Testis (tissue), 5 donors: ENCODE measurements at places on chromosomes 5 and 9. TPM values are rescaled to one million over a fixed set of nuclear protein-coding genes. Genes with fewer than 3 reads are reported as not detected.

DNA sequence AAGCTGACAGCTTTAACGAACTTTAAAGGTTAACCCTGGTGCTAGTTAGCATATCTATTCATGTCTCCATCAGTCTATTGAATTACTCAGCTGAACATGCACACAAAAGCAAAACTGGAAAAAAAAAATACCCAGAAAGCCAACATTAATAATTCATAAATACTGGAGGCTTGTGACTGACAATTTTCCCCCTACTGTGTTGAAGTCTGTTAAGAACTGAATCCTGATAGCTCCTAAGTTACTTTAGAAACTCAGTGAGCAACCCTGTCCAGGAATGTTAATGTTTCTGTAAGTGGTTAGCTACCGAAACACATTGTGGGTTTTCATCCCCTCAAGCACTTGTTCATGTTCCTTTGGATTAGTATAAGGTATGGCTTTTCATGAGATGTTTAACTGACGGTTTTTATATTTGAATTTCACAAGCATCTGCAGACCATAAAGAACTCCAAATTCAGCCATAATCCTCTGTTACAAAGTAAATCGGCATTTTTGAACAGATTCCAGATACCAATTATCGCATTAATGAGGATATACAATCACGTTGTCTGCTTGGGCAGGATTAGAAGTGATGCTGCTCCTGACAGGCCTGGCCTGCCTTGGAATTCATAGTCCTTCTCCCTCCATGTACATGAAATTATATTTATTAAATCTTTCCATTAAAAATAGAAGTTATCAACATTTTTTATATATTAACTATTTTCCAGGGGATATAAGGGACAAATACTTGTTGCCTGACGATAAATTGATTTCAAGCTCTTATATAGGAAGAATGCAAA lies 331.2 kb downstream of the TLE4 start:
- no peaks in the 10 kb centered on the region for H3K27me3 ChIP-seq
- no peaks in the 10 kb centered on the region for H3K36me3 ChIP-seq
- no peak overlapping the region for H3K27ac ChIP-seq
- no peaks in the 10 kb centered on the region for H3K4me1 ChIP-seq

- H3K4me1 ChIP-seq: no peaks in the 10 kb centered on the region
- H3K27me3 ChIP-seq: no peaks in the 10 kb centered on the region
- H3K27ac ChIP-seq: no peak overlapping the region
Observed at GRCh38 chr5:1779021-1779680, 20.5 kb downstream of the MRPL36 start.

GRCh38 chr5:137022043-137022442 lies 477.1 kb downstream of the SPOCK1 start:
- DNase-seq: no peak
- no peaks in the 10 kb centered on the region for H3K36me3 ChIP-seq
- no peak overlapping the region for H3K27ac ChIP-seq
- H3K4me1 ChIP-seq: no peaks in the 10 kb centered on the region

DNA sequence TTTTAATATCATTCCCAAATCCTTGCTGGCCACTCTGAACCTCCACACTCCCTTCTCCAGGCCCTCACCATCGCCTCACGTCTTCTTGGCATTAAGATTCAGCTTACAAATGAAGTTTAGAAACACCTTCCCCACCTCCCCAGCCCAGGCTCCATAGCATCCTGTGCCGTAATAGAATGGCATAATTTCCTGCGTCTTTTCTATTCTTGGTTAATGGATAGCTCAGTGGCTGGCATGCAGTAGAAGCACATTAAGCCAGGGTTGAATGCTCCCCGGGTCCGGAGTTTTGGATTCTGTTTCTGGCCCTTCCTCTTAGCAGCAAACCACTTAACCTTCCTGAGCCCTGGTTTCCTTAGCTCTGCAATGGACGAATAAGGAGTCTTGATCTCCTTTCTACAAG lies 13.8 kb downstream of the WWC1 start:
- no peaks in the 10 kb centered on the region for H3K36me3 ChIP-seq
- H3K4me1 ChIP-seq: no peaks in the 10 kb centered on the region
- H3K4me3 ChIP-seq: no peak overlapping the region

DNA sequence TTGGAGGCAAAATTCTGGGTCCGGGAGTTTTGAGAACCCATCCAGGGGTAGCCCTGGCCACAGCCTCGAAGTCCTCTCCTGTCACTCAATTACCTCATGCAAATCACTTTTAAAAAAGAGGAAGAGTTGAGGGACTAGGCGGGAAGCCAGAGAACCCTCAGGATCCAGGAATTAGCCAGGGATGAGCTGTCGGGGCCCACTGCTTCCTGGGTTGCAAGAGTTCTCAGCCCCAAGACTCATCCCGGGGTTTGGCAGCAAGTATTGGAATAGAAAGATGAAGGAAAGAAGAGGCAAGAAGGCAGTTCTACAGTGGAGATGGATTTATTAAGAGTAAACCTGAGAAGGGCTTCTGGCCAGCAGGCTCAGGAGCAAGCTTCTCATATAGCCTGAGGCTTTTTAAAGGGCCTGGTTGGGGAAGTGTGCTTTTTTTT lies 25.6 kb downstream of the C9orf50 start:
- H3K27me3 ChIP-seq: no peaks in the 10 kb centered on the region
- DNase-seq: no peak
- H3K4me1 ChIP-seq: peaks cover 21% of the 10 kb centered on the region

- peaks cover 6% of the 10 kb centered on the region for H3K4me1 ChIP-seq
- no peaks in the 10 kb centered on the region for H3K36me3 ChIP-seq
- H3K4me3 ChIP-seq: no peak overlapping the region
- H3K27ac ChIP-seq: no peak overlapping the region
- H3K27me3 ChIP-seq: no peaks in the 10 kb centered on the region
- no peak for DNase-seq
Observed at GRCh38 chr9:107577140-107577776, 87.7 kb upstream of the KLF4 start.

GRCh38 chr9:14240537-14240936 lies 73.4 kb downstream of the NFIB start:
- no peaks in the 10 kb centered on the region for H3K27me3 ChIP-seq
- H3K4me3 ChIP-seq: no peak overlapping the region
- H3K27ac ChIP-seq: no peak overlapping the region

DNA sequence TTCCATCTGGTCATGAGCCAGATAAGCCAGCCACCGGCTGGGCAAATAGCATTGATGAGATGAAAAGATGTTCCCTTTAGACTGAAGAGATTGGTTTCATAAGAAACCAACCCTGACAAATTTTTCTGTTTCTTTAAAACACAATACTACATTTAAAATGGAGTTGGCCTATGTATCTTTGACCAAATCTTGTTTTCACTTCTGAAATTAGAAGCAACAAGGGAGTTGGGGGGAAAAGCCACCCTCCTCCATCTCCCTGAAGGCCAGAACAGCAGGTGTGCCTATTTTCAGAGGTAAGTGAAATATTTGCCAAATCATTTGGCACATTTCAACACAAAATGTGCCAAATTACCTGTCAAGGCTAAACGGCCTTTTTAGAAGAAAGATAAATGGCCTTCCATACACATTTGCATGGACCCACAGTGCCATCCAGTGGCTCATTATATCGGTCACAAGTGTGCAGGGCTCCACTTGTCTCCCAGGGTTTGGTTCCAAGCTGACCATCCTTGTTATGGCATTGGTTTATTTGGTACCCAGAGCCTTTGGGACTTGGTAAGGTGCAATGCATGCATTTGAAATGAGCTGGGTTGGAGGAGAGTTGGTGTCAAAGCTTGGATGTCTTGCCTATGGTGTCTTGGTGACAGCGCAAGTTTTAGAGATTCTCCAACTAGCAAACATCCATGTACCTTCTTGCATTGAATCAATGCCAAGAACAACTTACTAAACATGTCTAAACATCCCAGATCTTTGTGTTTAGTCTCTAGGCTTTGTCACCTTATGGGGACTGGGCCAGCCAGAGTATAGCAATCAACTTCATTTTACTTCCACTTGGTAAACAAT lies 372.0 kb upstream of the KIF2A start:
- H3K4me1 ChIP-seq: no peaks in the 10 kb centered on the region
- no peaks in the 10 kb centered on the region for H3K36me3 ChIP-seq
- DNase-seq: peak; percentile 76
- no peak overlapping the region for H3K4me3 ChIP-seq
- H3K27ac ChIP-seq: no peak overlapping the region

DNA sequence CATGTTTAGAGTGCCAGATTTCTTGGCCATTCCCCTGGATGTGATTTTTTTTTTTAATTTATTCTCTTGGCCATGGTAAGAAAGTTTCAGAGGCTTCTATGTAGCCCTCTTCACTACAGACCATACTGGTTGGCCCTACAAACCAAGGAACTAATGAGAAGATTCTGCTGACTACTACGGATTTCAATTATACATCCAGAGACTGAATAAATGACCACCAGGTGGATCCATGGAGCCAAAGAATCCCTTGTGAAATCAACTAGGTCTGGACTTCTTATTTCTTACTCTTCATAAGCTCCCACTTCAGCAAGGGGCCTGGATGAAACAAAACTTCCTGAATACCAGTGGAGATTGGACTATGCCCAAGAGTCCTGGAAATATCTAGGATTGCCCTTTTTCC lies 27.6 kb downstream of the ZNF622 start:
- H3K27ac ChIP-seq: no peak overlapping the region
- no peak for DNase-seq
- no peak overlapping the region for H3K4me3 ChIP-seq
- H3K36me3 ChIP-seq: no peaks in the 10 kb centered on the region
- H3K27me3 ChIP-seq: no peaks in the 10 kb centered on the region

GRCh38 chr5:113123618-113124017 lies 147.0 kb downstream of the DCP2 start:
- no peak for DNase-seq
- H3K27ac ChIP-seq: no peak overlapping the region
- no peaks in the 10 kb centered on the region for H3K27me3 ChIP-seq
- no peak overlapping the region for H3K4me3 ChIP-seq

GRCh38 chr9:15370466-15371447 lies 51.9 kb upstream of the SNAPC3 start:
- H3K27me3 ChIP-seq: no peaks in the 10 kb centered on the region
- peaks cover 4% of the 10 kb centered on the region for H3K4me1 ChIP-seq
- H3K36me3 ChIP-seq: no peaks in the 10 kb centered on the region
- no peak overlapping the region for H3K4me3 ChIP-seq
- H3K27ac ChIP-seq: no peak overlapping the region

- H3K4me3 ChIP-seq: no peak overlapping the region
- H3K36me3 ChIP-seq: no peaks in the 10 kb centered on the region
- no peak for DNase-seq
- no peaks in the 10 kb centered on the region for H3K27me3 ChIP-seq
- H3K27ac ChIP-seq: no peak overlapping the region
- peaks cover 3% of the 10 kb centered on the region for H3K4me1 ChIP-seq
Observed at GRCh38 chr5:37738057-37738691, 101.7 kb downstream of the GDNF start.

- no peak overlapping the region for H3K27ac ChIP-seq
- no peaks in the 10 kb centered on the region for H3K36me3 ChIP-seq
- no peak overlapping the region for H3K4me3 ChIP-seq
- H3K4me1 ChIP-seq: no peaks in the 10 kb centered on the region
- H3K27me3 ChIP-seq: no peaks in the 10 kb centered on the region
Observed at GRCh38 chr9:18665947-18666346, 192.0 kb downstream of the ADAMTSL1 start.

- no peak overlapping the region for H3K27ac ChIP-seq
- H3K4me3 ChIP-seq: no peak overlapping the region
- no peaks in the 10 kb centered on the region for H3K36me3 ChIP-seq
- no peaks in the 10 kb centered on the region for H3K27me3 ChIP-seq
- no peak for DNase-seq
- no peaks in the 10 kb centered on the region for H3K4me1 ChIP-seq
Observed at GRCh38 chr5:3006961-3007551, 255.6 kb upstream of the IRX2 start.

- no peaks in the 10 kb centered on the region for H3K36me3 ChIP-seq
- no peaks in the 10 kb centered on the region for H3K27me3 ChIP-seq
- H3K4me3 ChIP-seq: no peak overlapping the region
- no peak for DNase-seq
- no peak overlapping the region for H3K27ac ChIP-seq
Observed at GRCh38 chr5:151595411-151595826, 4.3 kb upstream of the FAT2 start.

DNA sequence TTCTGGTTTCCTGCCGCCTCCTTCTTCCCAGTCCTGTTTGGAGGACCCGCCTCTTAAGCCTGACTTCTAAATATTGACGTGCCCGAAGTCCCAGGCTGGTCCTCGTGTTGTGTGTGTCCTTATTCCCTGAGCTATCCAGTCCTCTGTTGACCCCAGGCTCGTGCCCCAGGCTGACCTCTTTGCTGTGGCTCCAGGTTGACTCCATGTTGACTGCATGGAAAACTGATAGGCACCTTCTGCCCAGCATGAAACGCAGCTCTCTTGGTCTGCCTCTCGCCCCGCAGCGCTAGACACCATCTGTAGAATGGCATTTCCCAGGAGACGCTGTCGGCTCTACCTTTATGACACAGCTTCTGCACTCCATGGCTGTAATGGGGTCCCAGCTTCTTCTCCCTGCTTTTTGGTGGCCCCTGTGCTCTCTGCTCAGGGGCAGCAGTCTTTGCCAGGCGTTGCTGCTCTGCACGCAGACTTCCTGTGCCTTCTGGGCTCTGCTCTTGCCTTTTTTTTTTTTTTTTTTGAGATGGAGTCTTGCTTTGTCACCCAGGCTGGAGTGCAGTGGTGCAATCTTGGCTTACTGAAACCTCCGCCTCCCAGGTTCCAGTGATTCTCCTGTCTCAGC lies 28.4 kb downstream of the EHMT1 start:
- H3K27me3 ChIP-seq: no peaks in the 10 kb centered on the region
- no peaks in the 10 kb centered on the region for H3K36me3 ChIP-seq
- H3K4me3 ChIP-seq: no peak overlapping the region
- H3K27ac ChIP-seq: no peak overlapping the region
- H3K4me1 ChIP-seq: peaks cover 4% of the 10 kb centered on the region

GRCh38 chr5:179998485-179998884 lies 73.1 kb downstream of the RNF130 start:
- H3K27me3 ChIP-seq: no peaks in the 10 kb centered on the region
- H3K4me3 ChIP-seq: no peak overlapping the region
- H3K36me3 ChIP-seq: no peaks in the 10 kb centered on the region
- no peaks in the 10 kb centered on the region for H3K4me1 ChIP-seq
- DNase-seq: no peak

DNA sequence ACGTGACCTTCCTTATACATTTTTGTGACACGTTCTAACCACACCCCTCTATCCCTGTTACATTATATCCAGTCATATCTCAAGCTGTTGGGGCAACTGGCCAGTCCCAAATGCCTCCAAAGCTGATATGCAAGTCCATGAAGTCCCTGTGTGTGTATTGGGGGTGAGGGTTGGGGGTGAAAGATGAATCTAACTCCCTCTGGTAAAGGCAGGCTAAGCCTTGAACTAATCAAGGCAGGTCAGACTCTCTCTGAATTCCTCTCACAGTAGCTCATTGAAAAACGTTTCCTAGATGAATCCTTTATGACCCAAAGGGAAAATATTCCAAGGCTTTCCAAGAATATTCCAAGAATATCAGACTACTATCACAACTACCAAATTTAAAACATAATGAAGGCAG lies 174.4 kb downstream of the MUSK start:
- no peak overlapping the region for H3K4me3 ChIP-seq
- H3K27me3 ChIP-seq: no peaks in the 10 kb centered on the region
- DNase-seq: no peak
- H3K36me3 ChIP-seq: no peaks in the 10 kb centered on the region

Gene PRR7
- total RNA-seq: 19.9 TPM

Gene PRRC1
- 45.6 TPM for total RNA-seq

Gene PRELID2
- total RNA-seq: 15.7 TPM

Gene BARHL1
- not detected for total RNA-seq

Gene IL5
- 12.4 TPM for total RNA-seq

Gene SLC22A4
- 2.3 TPM for total RNA-seq

Gene IFNA2
- 1.2 TPM for total RNA-seq

Gene CCL21
- total RNA-seq: 1.7 TPM

Gene GRIA1
- total RNA-seq: 3.5 TPM

Gene PIGO
- 33.1 TPM for total RNA-seq
